ENCODE measurements at places on chromosomes 7 and 10. TPM values are rescaled to one million over a fixed set of nuclear protein-coding genes. Genes with fewer than 3 reads are reported as not detected.

The PCGF5 gene
- total RNA-seq, result 17.3 TPM

The AKR1C2 gene
- 7.4 TPM for total RNA-seq

The MYO3A gene
- not detected for total RNA-seq

The CAMK2B gene
- total RNA-seq, result 0.04 TPM

The ADAM8 gene
- total RNA-seq, result 115 TPM

The CHAT gene
- total RNA-seq, result not detected

The HOXA5 gene
- 0.70 TPM for total RNA-seq

The PDZD7 gene
- total RNA-seq, result 0.23 TPM

The FBXO24 gene
- total RNA-seq, result 0.70 TPM

The TMEM176A gene
- not detected for total RNA-seq

The ZSCAN25 gene
- total RNA-seq, result 10.6 TPM

The KLLN gene
- 0.08 TPM for total RNA-seq

The MAT1A gene
- not detected for total RNA-seq

The MYH16 gene
- 1.1 TPM for total RNA-seq

The BMPR1A gene
- total RNA-seq, result 15.7 TPM

The AOAH gene
- not detected for total RNA-seq

The CCDC7 gene
- total RNA-seq, result 2.4 TPM

The CALHM3 gene
- total RNA-seq, result not detected

The MLXIPL gene
- total RNA-seq, result not detected

The HKDC1 gene
- 0.08 TPM for total RNA-seq

The TMEM176B gene
- not detected for total RNA-seq

The UCN3 gene
- not detected for total RNA-seq

The CPA2 gene
- total RNA-seq, result 0.11 TPM

The TSPAN33 gene
- total RNA-seq, result 2.9 TPM

The MRPL32 gene
- total RNA-seq, result 51.0 TPM

The PNLIPRP2 gene
- not detected for total RNA-seq

The PIP gene
- not detected for total RNA-seq

The PRKCQ gene
- total RNA-seq, result 14.4 TPM

The CYTH3 gene
- total RNA-seq, result 26.2 TPM

The ZNF248 gene
- 1.4 TPM for total RNA-seq

The METTL27 gene
- total RNA-seq, result 3.2 TPM

The RAMP3 gene
- not detected for total RNA-seq

The SLC16A9 gene
- 7.8 TPM for total RNA-seq

The ECHDC3 gene
- total RNA-seq, result 58.0 TPM

The FAM237B gene
- total RNA-seq, result not detected

The PURB gene
- total RNA-seq, result 6.2 TPM

The GDF10 gene
- not detected for total RNA-seq

The CLDN12 gene
- 41.9 TPM for total RNA-seq

The CAV1 gene
- 764 TPM for total RNA-seq

The GLI3 gene
- 4.2 TPM for total RNA-seq

The GRM8 gene
- not detected for total RNA-seq

The BTAF1 gene
- total RNA-seq, result 14.7 TPM

The AASS gene
- 14.9 TPM for total RNA-seq

The MICALL2 gene
- total RNA-seq, result 19.3 TPM

The SLC26A3 gene
- not detected for total RNA-seq

The SPDYE11 gene
- not detected for total RNA-seq

The FXYD4 gene
- not detected for total RNA-seq

The FANK1 gene
- 2.1 TPM for total RNA-seq

The INA gene
- total RNA-seq, result under 0.01 TPM

The CDC14C gene
- total RNA-seq, result not detected

The SOSTDC1 gene
- total RNA-seq, result not detected

The MALRD1 gene
- 0.08 TPM for total RNA-seq

The OPN1SW gene
- total RNA-seq, result not detected

The FOXL3 gene
- total RNA-seq, result not detected

The MYO1G gene
- total RNA-seq, result not detected
